ENCODE measurements at places on chromosomes 11 and 22.
A peak's percentile ranks its signal among the peaks of the same experiment; 100 is the strongest.

- no peak for DNase-seq
These were observed 29.3 kb downstream of the FAT3 start for GRCh38 chr11:92253945-92254344.

DNA sequence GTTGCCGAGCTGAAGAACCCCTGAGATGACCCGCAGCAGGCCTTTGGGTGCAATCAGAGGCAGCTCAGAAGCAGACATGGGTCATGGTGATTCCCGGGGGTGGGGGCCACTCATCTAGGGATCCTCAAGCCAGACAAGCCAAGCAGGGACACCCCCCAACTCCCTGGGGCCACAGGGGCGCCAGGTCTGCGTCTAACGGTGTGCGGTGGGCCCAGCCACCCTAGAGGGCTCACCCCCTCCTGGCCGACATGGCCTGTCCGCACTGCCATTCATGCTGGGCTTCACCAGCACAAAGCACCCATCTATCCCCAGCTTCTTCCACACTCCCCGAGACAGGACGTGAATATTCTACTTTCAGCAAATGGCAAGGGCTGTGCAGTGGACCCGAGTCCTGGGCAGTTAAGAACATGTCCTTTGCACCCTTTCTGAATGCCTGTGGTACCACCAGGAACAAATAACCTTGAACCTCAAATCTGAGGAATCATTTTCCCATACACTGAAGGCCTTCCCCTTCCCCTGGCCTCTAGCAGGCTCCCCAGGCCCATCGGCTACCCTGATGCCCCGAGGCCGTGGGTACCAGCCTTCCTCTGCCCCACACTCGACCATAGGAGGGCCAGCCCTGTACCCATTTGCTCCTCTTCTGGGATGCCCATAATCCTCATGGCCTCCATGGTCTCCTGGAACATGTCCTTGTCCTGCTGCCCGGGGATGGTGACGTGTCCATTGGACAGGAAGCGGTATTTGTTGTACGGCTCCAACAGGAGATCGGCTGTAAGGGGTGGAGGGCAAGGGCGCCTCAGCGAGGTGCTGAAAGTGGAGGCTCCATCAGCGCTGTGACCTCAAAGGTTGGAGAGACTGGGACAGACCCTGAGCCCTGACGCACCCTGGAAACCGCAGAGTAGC, 66.9 kb downstream of the APOL1 start:
- DNase-seq = no peak

DNA sequence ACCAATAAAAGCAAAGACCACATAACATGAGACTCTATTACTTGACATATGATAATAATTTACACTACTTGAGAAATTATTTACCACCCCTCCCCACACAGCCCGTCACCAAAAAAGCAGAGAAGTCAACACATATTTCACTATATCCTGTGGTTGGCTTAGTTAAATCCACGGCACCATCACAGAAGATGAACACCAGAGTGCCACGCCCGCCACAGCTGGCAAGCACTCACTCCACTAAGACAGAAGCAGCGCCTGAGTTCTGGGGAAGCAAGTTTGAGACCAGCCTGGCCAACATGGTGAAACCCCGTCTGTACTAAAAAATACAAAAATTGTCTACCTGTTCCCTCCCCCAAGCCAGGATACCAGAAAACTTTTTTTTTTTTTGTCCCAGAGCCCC, 53.1 kb downstream of the PACSIN2 start:
- DNase-seq = no peak

- DNase-seq = peak; percentile 67
These were observed 29.1 kb downstream of the LIMK2 start for GRCh38 chr22:31241200-31241599.

GRCh38 chr11:76600124-76600655, 70.4 kb downstream of the LRRC32 start:
- DNase-seq = no peak

DNA sequence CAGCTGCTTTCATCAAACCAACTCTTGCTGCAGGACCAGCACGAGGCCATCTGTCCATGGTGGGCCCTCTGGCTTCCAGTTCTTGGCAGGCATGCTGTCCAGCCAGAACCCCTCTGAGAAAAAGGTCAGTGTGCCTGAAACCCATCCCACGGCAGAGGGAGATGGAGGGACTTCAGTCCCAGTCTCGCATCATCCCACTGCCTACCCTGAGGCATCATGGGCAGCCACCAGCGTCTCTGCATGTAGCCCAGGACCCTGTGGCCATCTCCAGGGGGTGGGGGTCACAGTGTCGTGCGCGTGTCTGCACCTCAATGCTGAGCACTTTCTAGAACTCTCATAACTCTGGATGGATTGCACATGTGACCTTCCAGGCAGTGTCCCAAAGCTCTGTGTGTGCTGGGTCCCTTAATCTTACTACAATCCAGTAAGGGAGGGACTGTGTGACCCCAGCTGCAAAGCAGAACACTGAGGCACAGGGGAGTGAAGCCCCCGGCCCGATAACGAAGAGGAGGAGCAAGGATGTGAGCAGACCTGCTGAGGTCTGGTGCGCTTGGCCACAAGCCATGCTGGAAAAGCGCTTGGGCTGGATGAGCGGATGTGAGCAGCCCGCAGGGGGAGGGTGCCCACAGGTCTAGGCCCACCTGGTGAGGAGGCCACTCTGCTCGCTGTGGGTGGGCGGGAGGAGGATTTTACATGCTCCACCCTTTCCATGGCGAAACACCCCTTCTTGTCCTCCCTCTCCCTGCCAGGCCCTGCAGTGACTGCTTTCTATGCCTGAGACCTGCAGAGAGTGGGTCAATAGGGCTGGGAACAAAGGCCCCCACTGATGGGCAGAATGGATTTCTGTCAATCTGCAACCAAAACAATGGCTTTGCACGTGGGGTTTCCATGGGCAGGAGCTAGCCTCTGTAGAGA, 1401.0 kb downstream of the BRD1 start:
- DNase-seq = no peak

- DNase-seq = no peak
These were observed 8.9 kb upstream of the UCP2 start for GRCh38 chr11:73991471-73992006.

GRCh38 chr11:46402957-46403902, 11.7 kb upstream of the CHRM4 start:
- DNase-seq = no peak

GRCh38 chr11:123671534-123671933, 17.1 kb upstream of the SCN3B start:
- DNase-seq = no peak

DNA sequence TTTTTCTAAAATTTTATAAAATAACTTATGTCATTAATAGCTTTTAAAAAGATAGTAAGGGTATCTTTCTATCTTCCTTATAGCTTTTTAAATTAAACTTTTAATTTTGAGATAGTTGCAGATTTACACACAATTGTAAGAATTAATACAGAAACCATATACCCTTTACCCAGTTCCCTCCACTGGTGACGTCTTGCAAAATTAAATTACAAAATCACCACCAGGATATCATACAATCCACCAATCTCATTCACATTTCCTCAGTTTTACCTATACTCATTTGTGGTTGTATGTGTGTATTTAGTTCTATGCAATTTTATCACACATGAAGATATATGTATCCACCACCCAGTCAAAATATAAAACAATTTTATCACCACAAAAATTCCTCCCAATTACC, 10.0 kb downstream of the SBF2 start:
- no peak for DNase-seq

GRCh38 chr22:36201630-36202319, at the start of gene APOL4:
Gene APOL4, minus strand, starts transcription at chr22:36201809. Its CDS starts 75 bp downstream, at chr22:36201734.
- no peak for DNase-seq

GRCh38 chr11:122339436-122340060, 223.5 kb upstream of the BLID start:
- DNase-seq = no peak

DNA sequence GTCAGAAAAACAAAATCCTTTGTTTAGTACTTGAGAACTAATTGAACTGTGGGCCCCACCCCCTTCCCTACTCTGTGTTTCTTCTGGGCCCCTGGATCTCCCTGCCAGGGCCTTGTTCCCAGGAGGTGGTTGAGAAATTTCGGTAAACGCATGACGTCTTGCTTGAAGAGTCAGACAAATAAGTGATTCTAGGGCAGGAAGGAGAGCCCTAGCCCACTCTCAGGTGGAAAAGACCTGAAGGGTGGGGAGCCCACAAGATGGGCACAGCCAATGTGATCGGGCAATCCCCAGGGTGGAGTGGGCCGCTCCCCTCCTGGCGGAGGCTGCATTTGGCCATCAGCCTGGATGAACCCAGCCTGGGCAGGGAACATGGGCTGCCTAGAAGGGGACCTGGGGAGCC, 16.8 kb upstream of the P2RY2 start:
- no peak for DNase-seq

- DNase-seq = no peak
These were observed 36.2 kb upstream of the TRPC6 start for GRCh38 chr11:101620026-101620425.

DNA sequence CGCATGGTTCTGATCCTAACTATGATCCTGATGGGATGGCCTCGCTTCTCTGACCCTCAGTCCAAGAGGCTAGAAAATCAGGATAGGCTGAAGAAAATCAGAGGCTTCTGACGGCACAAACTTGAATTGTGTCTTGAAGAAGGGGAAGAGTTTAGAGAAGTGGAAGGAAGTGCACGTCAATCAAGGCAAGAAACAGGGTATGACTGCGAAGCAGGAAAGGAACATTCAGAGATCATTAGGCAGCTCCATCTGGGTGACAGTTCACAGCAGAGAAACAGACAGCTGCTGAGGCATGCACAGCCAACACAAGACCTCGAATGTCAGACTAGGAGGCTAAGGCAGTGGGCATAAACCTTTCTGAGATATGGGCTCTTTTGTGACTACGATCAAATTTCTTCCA, 29.3 kb downstream of the CLPB start:
- no peak for DNase-seq

All from ELR (cell line).